Fibroblast of skin of abdomen (primary cell): ENCODE measurements at places on chromosomes 13 and 19.
A peak's percentile ranks its signal among the peaks of the same experiment; 100 is the strongest.

- DNase-seq, result no peak
These were observed 202.0 kb upstream of the IPO5 start for GRCh38 chr13:97751477-97751876.

- DNase-seq, result no peak
These were observed 327.0 kb upstream of the PCDH9 start for GRCh38 chr13:67557118-67557517.

DNA sequence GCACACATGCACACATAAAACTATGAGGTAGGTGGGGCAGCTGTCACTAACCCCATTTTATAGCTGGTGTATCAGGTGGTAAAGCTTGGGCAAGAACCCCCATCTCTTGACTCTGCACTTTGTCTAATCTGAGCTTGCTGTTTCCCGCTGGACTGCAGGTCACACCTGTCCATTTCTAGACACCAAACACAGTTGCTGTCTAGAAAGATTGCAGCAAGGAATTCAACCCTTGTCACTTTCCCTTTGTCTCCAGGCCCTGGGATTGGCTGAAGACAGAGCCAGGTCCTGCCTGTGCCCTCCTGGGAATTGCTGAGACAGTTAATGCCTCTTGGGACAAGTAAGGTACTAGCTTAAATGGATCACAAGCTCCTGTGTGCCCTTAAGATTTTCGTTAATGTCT, 83.8 kb downstream of the RNASEH2B start:
- no peak for DNase-seq

GRCh38 chr13:108860418-108860817, 231.0 kb downstream of the MYO16 start:
- DNase-seq, result no peak

DNA sequence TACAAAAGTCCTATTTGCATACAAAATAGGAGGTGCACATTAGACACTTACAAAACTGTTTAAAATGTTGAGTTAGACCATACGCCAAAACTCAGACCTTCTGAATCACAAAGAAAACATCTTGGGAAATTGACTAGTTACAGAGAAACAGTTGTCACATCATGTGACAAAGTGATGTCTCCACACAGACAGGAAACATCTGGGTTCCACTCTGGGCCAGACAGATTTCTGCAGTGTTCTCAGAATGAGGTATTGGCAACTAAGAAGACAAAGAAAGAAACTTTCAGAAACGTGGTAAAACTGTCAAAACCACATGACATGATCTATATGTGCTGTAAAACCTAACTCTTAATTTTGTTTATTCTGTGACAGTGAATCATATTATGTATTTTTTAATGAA, 6.7 kb downstream of the ZNF793 start:
- DNase-seq, result no peak

- DNase-seq, result no peak
These were observed 41.5 kb downstream of the TMEM255B start for GRCh38 chr13:113800576-113800926.

DNA sequence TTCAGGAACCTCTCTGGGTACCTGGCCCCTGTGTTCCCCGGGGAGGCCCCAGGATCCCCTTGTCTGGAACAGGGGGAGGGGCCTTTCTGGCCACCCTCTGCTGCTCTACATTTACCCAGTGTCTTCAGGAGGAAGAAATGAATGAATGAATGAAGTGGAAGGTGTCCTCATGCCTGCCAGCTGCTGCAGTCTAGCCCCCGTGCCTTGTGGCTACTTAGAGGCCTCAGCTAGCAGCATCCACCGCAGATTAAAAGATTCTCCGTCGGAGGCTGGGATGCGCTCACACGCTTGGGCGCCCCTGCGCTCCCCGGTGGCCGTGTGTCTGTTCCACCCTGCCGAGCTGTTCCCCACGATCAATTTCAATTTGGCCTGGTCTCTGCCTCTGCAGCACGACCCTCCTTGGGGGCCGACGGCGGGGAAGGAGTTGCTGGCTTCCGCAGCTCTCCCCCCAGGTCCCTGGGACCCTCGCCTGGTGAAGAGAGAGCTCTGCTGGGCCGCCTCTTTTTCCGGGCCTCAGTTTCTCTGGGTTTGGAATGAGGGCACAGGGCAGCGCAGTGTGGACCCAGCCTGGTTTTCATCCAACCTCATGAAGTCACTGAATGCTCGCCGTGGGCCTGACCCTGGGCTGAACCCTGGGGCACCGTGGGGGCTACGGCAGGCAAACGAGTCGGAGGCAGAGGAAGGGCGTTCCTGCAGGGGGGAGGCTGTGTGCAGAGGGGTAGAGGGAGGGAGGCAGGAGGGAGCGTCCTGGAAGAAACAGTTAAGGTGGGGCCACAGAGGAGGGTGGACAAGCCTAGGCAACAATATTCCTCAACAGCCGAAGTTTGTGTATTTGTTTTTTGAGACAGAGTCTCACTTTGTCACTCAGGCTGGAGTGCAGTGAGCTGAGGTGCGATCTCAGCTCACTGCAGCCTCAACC, 28.3 kb downstream of the EFNA2 start:
- no peak for DNase-seq

DNA sequence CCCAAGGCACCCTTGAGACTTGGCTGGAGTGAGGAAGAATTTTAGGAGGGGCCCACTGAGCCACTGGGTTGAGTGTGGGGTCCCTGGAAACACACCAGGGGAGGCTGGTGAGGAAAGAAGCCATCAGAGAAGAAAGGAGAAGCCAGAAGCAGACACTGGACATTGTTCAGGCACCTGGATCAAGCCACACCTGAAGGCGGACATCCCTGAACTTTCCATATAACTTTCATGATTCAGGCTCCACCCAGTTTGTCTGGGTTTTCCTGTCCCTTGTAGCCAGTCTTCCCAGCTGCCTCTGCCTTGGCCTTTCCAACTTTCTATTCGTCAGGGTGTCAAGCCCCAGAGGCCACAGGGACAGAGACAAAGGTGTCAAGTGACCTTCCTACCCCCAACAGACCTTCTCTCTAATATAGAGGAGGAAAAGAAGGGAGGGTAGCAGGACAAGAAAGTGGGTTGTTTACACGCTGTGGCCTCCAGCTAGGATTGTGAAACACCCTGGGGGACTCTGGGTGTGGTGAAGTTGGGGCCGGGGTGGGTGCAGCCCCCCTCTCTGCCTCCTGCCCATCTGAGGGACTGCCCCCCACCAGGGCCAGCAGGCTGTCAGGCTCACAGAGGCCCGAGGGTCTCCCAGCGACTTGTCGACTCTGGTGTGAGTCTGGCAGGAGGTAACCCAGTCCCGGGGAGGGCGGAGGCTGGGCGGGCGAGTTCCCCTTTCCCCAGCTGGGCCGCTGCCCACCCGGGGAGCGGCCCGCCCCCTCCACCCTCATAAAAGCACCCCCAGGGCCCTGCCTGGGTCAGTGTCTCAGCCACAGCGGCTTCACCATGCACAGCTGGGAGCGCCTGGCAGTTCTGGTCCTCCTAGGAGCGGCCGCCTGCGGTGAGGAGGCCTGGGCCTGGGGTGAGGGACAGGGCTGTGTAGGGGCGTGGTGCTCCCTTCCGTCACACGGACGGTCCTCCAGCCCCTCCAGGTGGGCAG, at the start of gene CFD:
Gene CFD (plus strand): TSS at position 797 of the 976 bp plus-strand sequence. CDS start 26 bp downstream, at position 823.
- DNase-seq, result no peak

DNA sequence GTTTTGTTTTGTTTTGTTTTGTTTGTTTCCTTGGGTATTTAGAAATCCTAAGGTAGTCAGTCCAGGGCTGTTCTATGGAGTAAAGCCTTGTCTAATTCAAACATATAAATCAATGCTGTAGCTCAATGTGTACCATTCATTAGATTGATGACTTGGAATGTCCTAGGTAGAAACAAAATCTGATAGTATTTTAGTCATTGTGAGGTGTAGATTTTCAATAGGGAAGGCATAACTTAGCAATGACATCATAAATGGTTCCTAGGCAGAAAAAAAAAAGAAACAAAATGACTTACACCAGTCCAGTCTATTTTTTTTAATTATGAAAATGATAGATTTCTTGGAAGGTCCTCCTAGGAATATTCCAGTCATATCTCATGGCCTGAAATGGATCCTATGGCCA, 189.9 kb downstream of the SPRY2 start:
- peak; percentile 13 for DNase-seq

GRCh38 chr13:112178769-112179168, 111.8 kb downstream of the SOX1 start:
- DNase-seq, result no peak

GRCh38 chr13:46071590-46072249, 19.2 kb upstream of the ZC3H13 start:
- no peak for DNase-seq

DNA sequence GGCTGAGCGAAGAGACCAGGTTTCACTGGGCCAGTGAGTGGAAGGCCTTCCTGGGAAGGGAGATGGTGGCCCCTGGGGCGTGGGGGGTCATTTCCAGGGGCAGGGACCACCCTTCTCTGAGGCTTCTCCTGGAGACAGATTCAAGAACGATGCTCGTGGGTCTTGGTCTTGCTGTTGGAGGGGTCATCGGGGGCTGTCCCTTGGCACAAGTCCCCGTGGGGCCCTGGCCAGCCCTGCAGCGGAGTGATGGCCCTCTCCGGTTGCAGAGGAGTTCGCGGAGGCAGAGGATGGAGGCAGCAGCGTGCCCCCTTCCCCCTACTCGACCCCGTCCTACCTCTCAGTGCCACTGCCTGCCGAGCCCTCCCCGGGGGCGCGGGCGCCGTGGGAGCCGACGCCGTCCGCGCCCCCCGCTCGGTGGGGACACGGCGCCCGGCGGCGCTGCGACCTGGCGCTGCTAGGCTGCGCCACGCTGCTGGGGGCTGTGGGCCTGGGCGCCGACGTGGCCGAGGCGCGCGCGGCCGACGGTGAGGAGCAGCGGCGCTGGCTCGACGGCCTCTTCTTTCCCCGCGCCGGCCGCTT, 4.8 kb downstream of the TTC9B start:
- DNase-seq, result no peak

- no peak for DNase-seq
These were observed 370.4 kb downstream of the PCDH20 start for GRCh38 chr13:61045251-61045650.

- no peak for DNase-seq
These were observed 2.8 kb upstream of the PNMA8A start for GRCh38 chr19:46474211-46474610.

- DNase-seq, result peak; percentile 18
These were observed 61.5 kb upstream of the TDRD3 start for GRCh38 chr13:60335531-60335930.

GRCh38 chr19:34165295-34165738, 7.0 kb upstream of the LSM14A start:
- DNase-seq, result no peak

DNA sequence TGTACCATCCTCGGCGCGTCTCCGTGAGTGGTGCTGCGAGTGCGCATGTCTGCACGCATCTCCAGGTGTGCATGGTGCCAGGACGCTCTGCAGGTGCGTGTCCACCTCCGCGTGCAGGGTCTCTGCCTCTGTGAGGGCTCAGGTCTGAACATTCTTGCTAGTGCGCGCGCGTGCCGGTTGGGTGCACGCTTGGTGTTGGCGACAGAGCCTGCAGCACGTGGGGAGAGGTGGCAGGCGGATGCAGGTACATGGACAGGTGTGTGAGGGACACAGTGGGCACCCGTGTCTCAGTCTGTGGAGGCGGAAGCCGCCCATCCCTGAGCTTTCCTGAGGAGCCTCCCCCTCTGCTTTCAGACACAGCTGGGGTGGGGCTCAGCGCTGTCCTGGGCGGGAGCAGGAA, 4.9 kb upstream of the OR10H2 start:
- DNase-seq, result no peak

GRCh38 chr19:48934837-48935236, 1.3 kb downstream of the DHDH start:
- DNase-seq, result no peak

DNA sequence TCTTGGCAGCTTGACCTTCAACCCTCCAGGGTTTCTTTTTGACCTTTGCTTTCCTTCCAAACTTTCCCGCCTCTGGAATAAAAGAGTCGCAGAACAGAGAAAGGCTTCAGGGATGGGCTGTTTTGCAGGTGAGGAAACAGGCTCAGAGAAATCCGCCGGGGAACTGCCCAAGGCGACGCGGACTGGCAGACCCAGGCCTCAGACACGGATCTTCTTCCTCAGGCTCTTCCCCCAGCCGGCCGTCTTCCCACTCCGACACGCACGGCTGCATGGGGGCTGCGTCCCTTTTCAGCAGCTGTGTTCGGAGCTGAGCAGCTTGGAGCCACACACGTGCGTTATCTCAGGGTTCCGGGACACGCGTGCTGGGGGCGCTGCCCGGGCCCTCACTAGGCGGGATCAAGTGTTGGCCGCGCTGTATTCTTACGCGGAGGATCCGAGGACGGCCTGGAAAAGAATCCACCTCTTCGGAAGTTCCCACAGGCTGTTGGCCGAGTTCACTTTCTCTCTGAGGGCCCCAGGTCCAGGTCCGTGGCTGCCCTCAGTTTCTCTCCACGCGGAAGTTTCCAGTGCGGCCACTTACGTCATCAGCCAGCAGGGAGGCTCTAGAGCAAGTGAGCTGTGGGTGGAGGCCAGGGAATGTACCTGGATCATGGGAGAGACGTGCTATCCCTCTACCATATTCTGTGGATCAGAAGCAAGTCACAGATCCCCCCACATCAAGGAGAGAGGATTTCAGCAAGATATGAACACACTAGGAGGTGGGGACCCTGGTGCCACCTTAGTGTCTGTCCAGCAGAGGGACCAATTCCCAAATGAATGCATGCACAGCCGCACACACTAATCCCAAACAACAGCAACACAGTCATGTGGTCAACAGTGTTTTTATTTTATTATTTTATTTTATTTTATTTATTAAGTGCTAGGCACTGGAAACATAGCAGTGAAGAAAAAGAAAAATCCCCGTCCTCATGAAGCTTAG, 100.4 kb downstream of the ING1 start:
- DNase-seq, result no peak

- peak; percentile 17 for DNase-seq
These were observed 250.3 kb upstream of the ATXN8OS start for GRCh38 chr13:69857183-69857821.

DNA sequence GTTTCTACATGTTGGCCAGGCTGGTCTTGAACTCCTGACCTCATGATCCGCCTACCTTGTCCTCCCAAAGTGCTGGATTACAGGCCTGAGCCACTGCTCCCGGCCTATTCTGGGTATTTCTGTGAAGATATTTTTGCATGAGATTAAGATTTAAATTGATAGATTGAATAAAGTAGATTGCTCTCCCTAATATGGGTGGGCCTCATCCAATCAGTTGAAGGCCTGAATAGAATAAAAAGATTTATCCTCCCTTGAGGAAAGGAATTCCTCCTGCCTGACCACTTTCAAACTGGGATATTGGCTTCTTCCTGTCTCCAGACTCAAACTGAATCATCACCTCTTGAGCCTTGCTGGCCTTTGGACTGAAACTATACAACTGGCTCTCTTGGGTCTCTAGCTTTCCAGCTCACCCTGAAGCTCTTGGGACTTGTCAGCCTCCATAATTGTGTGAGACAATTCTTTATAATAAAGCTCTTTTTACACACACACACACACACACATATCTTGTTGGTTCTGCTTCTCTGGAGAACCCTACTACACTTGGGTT, 36.1 kb upstream of the CXCL17 start:
- DNase-seq, result no peak

DNA sequence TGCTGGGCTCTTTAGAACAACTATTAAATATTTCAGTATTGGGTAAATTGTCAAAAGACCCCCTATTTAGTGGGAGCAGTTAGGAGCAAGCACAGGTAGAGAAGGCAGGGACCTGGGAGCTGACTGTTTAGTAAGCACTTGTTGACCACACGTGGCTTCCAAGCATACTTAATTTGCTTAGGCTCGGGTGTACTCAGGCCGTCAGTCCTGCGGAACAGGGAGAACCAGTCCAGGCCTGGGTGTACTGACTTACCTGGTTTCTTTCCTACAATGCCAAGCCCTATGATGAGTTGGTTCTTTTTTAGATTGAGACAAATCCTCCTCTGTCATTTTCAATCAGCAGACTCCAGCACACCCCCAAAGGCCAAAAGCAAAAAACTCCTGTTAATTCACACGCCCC, 90.0 kb downstream of the WDFY2 start:
- no peak for DNase-seq

- DNase-seq, result no peak
These were observed 68.0 kb downstream of the SLC7A1 start for GRCh38 chr13:29527511-29527910.

GRCh38 chr19:30287259-30287658, 84.9 kb upstream of the ZNF536 start:
- no peak for DNase-seq
